Activated CD4-positive, alpha-beta T cell treated with anti-CD3 and anti-CD28 coated beads, Interleukin-2, amount 10 ng/mL, durations not matched to agents 7 days and 5 days (primary cell): ENCODE measurements at places on chromosomes 12 and 14. TPM values are rescaled to one million over a fixed set of nuclear protein-coding genes. Genes with fewer than 3 reads are reported as not detected.

- DNase-seq = no peak
Observed at GRCh38 chr14:25322784-25323183, 272.8 kb upstream of the STXBP6 start.

Gene FGD4
- total RNA-seq = 0.22 TPM

DNA sequence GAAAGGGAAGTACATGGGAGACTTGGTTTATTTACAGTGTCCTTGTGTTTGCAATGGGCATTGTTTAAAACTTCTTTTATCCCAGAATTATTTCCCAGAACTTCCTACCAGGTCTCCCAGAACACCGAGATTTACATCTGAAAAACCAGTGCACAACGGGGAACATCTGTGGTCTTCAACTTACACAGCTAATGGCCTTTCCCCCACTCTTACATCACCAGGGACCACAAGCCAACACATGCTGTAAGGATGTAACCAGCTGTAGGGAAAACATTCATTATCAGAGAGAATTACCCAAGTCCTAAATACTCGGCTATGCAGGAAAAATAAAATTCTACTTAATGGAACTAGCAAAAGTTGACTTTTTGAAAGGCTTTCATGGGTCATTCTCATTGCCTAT is 267.6 kb downstream of the DUSP6 start:
- DNase-seq = no peak

Gene EIF2S1
- 114 TPM for total RNA-seq

Gene NT5DC3
- 4.3 TPM for total RNA-seq

Gene POU6F1
- 6.3 TPM for total RNA-seq

DNA sequence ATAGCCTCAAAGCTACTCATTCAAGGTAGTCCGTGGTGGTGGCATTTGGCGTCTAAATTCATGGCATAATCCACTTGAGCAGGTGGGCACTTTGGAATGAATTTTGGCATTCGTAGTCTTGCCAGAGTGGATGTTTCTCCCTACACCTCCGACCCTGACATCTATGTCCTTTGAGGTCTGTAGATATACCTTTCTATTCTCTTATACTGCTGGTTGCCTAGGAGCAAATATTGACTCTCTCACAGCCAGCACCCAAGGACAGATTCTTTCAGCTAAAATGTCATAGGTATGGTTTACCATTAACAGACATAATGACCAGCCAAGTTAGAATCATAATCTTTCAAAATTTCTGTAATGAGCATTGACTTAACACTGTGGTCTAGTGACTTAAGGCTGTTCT is 47.4 kb upstream of the FLRT2 start:
- DNase-seq = no peak

GRCh38 chr14:100332797-100333196 is 9.7 kb downstream of the SLC25A47 start:
- no peak for DNase-seq

DNA sequence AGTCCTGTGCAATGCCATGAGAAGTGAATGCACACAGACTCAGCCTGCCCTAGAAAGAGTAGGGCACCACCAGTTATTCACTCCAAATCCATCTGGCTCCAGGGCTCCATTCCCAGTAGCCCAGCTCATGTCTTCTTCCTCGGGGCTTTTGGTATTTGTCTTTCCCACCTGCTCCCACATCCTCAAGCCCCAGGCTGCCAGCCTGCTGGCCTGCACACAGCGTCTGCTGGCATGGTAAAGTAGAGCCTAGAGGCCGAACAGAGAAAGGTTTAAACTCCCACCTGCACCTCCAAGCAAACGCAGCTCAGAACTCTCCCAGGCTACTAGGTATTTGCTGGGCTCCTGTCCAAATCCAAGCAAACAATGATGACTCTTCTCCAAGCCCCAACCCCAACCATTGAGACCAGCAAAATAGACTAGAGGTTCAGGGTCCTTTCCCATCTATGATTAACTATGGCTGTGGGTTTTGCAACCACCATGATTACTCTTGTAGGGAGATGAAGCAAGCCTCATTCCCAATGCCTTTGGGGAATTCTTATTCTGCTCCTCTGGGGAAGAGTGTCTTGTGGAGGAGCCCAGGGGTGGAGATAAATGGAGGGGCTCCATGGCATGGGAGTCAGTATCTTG is 5.2 kb upstream of the VDR start:
- no peak for DNase-seq

DNA sequence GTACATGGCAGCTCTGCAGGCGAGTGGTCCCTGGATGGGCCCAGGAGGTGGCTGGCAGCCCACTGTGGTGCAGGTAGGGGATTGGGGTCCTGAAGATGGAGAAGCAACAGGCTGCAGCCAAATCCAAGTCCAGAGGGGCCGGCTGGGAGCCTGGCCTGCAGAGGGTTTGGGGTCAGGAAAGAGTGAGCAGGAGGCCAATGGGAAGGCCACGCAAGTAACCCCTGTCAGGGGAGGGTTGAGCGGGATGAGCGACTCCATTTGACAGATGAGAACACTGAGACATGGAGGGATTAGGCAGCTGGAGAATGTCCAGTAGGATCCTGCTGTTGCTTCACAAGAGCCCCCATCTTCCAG is 136.0 kb downstream of the BCL11B start:
- DNase-seq = no peak

Gene RDH11
- 36.7 TPM for total RNA-seq
